Hindlimb muscle (tissue), 1 donor: ENCODE measurements at places on chromosomes 16 and 17.

DNA sequence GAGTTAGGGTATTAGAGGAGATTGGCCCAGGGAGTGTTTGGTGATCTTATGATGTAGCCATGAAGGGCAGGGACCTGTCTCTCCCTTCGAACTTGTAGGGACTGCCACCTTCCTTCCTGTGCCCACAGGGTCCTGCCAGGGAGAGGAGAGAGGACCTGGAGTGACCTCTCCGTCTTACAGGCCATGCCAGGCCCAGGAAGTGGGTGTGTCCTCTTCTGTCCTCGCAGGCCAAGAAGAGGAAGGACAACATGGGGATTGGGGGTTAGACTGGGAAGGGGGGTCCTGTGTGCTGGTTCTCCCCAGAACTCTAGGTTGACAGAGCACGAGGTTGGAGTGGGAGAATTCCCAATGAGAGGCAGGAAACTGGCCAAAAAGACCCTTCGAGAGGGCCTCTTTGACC, 43.4 kb upstream of the TAC4 start:
- DNase-seq, result no peak

- DNase-seq, result no peak
Measured at GRCh38 chr16:83561876-83562275, 245.9 kb upstream of the HSBP1 start.

GRCh38 chr16:23288209-23288608, 13.9 kb upstream of the SCNN1B start:
- DNase-seq, result no peak

DNA sequence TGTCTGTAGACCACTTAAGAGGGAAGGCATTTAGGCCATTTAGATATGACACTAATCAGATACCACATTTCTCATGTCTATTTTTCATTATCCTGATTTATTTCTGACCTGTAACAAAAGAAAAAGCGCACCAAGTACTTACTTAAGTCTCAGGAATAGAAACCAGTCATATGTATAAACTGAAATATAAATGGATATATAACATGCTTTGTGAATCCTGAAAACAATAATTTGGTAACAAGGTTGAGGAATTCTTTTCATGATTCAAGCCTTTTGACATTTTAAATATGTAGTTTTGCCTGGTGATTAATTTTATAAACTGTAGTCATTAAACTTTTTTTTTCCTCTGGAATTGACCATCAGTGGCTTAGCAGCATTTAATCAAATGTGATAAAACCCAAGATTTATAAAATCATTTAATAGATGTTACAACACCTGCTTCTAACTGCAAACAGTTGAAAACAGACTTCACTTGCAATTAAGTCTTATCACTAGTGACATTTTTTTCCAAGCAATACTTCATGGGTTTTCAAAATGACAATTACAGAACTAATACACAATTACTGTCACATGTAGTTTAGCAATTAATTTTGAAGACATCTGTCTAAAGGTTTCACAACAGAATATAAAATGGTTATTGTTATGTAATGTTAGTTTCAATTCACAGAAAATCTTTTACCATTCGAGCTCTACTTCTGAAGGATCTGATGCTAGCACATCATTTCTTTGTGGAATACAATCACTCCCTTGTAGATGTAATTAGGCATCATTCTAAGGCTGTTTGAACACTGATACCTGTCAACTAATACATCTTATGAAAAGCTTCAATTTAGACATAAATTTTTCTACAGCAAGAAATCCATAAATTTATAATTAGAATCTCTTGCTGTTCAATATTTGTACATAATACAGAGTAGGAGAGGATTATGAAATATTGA, 110.3 kb downstream of the TOX3 start:
- no peak for DNase-seq
